ENCODE measurements at places on chromosomes 11 and 22. TPM values are rescaled to one million over a fixed set of nuclear protein-coding genes. Genes with fewer than 3 reads are reported as not detected.

DNA sequence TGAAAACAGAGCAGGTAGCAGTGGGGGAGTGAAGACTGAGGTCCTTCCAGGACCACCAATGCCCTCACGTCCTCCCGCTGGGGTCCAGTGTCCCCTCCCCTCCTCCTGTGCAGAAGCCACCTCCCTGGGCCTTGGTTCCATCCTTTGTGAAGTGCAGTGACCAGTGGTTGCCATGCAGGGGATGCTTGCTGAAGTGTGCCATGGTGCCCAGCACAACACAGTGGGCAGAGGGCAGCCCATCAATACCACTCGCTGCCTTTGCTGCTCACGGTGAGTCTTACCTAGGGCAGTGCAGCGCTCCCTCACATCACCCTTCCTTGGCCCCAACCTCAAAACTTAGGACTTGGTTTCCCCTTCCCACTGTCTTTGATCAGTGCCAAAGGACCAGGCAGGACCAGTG, 12.9 kb downstream of the MYEOV start:
- no peak for DNase-seq

DNA sequence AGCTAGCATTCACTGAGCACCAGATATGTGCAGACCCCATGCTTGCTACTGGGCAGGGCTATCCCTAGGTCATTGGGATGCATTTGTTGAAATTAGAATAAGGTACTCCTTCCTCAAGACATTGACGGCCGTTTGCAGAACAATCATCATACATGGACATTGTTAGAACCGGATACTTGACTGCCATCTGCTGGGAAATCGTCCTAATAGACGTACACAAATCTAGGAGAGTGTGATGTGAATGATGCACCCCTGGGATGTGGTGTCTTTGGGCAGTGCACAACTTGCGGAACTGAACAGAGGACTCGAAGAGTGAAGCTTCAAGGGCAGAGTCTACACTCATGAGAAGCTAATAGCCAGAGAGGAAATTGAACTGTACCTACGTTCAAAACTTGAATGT, 35.9 kb downstream of the MYO18B start:
- peak; percentile 48 for DNase-seq

DNA sequence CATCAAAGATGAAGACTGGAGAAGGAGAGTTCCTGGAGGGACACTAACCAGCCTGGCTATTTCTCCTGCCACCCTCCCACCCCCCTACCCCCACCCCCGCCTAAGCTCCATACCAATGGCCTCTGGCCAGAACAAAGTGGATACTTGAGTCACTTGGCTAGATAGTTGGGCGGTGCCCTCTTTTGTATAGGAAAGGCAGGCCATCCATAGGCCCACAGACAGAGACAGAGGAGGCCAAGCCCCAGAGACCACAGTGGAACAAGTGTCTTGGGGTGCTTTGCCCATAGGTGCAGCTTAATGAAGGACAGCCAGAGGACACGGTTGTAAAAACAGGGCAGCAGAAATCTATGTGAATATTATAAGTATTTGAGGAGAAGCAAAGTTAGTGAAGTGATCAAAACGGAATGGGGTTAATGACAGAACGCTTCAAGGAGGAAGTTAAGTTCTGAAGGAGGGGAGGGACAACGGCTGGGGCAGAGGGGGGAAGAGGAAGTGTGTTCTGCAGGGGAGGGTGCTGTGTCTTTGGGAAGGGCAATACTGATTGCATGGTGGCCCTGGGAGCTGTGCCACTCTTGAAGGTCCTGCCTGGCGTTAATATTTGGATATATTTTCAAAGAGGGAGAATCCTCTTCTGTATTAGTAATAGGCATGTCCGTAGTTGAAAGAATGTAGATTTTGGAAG, 32.7 kb downstream of the FLI1 start:
- DNase-seq = no peak

The CYP2D6 gene
- not detected for total RNA-seq

- DNase-seq = no peak
Observed at GRCh38 chr11:128400382-128401203, 186.8 kb downstream of the ETS1 start.

GRCh38 chr11:34354782-34355181, 3.0 kb downstream of the ABTB2 start:
- DNase-seq = peak; percentile 30

- DNase-seq = no peak
Observed at GRCh38 chr11:12248330-12248729, 129.0 kb upstream of the PARVA start.

GRCh38 chr11:78210000-78210608, 21.4 kb downstream of the USP35 start:
- DNase-seq = no peak

DNA sequence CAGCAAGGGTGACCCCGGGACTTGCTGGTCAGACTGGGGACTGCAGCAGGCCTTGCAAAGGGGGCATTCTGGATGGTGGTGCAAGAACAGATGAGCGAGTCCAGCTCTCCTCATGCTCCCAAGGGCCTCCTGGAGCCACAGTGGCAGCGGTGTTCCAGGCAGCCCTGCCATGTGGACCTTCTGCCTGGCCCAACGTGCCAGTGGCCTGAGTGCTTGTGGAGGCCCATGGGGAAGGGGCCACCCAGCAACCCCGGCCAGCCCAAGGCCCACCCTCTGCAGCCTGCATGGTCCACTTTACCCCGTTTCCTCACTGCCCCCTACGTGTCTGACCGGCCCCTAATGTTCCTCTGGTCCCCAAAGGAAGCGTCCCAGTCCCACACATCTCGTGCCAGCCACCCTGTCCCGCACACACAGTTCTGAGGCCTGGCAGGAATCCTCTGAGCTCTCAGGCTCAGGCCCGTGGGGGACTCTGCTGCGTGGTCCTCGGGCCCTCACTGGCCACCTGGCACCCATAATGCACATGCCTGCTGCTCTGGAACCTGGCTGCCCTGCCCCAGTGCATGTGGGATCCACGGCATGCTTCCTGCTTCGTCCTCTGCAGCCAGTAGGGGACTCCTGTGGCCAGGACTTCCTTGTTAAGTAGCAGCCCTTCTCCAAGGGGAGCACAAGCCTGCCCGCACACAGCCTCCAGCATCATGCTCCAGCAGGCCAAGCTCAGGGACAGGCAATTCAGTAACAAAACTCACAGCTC, 85.5 kb downstream of the DGCR2 start:
- peak; percentile 11 for DNase-seq

The MYBPC3 gene
- total RNA-seq = not detected

The SMIM35 gene
- total RNA-seq = not detected

DNA sequence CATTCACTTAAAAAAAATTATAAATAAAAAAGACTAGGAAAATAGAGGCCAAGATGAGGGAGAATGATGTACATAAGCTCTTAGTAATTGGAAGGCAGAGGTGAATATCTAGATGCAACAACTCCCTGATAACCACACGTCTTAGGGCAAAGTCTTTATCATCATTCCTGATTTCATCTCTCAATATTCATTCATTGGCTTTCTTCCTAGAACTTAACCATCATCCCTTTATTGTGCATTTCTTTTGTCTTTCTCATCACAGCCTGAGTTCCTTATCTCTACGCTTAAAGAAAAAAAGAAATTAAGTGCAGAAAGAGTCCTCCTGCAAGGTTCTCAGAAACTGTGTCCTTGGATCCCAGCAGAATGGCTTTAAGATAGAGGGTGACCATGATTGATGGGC, 23.2 kb upstream of the FLI1 start:
- no peak for DNase-seq

The MCHR1 gene
- total RNA-seq = not detected

GRCh38 chr11:3169255-3170043, 4.3 kb upstream of the OSBPL5 start:
- peak; percentile 85 for DNase-seq

The UPK2 gene
- total RNA-seq = not detected

The PYGM gene
- not detected for total RNA-seq

The MFRP gene
- not detected for total RNA-seq

- no peak for DNase-seq
Observed at GRCh38 chr11:96095884-96096303, 172.0 kb upstream of the MTMR2 start.

Data from LHCN-M2 (cell line).